DMS 273 treated with DMSO at 0.1 percent for 48 hours (cell line): ENCODE measurements at places on chromosomes 1 and 21.

DNA sequence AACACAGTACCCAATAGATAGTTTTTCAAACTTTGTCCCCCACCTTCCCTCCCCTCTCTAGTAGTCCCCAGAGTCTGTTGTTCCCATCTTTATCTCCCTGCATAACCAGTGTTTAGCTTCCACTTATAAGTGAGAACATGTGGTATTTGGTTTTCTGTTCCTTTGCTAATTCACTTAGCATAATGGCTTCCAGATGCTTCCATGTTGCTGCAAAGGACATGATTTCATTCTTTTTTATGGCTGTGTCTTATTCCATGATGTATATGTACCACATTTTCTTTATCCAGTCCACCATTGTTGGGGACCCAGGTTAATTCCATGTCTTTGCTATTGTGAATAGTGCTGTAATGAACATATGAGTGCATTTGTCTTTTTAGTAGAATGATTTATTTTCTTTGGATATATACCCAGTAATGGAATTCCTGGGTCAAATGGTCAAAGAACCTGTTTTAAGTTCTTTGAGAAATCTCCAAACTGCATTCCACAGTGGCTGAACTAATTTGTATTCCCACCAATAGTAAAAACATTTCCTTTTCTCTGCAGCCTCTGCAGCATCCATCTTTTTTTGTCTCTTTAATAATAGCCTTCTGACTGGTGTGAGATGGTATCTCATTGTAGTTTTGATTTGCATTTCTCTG, 126.0 kb downstream of the AK5 start:
- no peak for DNase-seq

DNA sequence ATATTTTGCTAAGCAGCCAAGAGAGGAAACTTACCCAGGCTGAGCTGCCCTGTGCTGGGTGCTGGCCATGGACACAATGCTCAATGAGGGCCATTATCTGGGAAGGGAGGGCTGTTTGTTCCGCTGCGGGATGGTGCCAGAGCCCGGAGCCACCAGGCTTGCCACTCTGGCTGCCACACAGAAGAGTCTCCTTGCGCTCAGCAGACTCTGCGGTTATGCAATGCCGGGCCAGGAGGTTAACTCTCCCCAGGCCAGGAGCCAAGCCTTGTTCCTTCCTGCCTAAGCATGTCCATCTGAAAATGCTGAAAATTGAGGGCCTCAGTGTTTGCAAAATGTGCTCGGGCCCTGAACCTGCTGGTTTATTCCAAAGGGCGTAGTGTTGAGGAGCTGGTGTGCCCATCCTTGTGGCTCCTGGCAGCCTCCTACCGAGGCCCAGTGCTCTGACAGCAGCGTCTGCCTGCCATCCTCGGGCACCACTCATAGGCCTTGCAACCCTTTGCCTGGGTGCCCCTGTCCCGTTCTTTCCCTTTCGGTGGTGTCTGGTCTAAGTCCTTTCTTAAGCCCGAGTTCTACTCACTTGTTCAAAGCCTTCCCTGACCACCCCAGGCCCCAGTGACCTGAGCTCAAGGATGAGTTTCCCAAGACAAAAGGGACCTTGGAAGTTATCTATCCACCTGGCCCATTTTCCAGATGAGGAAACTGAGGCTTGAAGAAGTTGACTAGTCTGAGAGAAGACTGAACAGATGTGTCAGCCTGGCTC, 133.8 kb upstream of the EDN2 start:
- no peak for DNase-seq

- DNase-seq, result no peak
These were observed 59.8 kb downstream of the GNG12 start for GRCh38 chr1:67773462-67773861.

DNA sequence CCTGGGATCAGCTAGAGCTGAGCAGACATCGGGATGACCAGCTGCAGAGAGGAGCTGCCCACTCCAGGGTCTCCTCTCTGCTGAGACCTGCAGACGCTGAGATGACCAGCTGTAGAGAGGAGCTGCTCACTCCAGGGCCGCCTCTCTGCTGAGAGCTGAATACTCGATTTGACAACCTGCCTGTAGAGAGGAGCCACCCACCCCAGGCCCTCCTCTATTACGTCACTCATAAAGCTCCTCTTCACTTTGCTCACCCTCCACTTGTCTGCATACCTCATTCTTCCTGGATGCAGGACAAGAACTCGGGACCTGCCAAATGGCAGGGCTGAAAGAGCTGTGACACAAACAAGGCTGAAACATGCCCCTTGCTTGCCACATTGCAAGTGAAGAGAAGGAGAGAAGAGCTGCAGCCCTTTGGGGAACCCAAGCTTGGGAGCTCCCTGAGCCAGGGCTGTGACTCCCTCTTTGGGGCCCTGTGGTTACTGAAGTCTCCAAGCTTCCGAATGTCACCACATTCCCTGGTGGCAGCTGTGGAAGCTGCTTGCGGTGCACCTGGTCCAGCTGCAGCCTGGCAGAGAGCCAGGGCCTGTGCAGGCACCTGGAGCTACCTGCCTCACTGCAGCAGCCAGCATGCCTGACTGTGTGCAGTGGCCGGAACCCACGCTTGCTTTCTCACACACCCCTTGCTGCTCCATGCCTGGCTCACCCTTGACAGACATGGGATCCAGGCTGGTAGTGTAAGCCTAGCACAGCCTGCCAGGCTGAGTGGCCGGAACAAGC, 59.6 kb downstream of the CC2D1B start:
- no peak for DNase-seq

- DNase-seq, result no peak
These were observed 31.1 kb downstream of the AKT3 start for GRCh38 chr1:243818978-243819377.

DNA sequence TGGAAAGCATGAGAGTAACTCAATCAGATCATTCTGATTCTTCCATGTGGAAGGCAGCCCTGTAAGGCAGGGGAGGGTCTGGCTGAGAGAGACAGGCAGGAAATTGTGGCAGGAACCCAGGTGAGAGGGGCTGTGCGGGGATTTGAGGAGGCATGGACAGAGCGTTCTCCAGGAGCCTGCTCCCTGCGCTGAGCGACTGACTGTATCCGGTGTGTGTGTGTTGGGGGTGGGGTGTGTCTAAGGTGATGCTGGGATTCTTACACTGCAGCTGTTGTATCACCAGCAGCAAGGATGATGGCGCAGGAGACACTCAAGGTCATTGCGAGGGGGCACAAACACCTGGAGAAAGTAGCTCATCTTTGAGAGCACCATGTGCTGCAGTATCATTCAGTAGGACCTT, 128.5 kb downstream of the RHOU start:
- DNase-seq, result no peak

- DNase-seq, result peak; percentile 43
These were observed 20.5 kb upstream of the THRAP3 start for GRCh38 chr1:36203554-36204346.

DNA sequence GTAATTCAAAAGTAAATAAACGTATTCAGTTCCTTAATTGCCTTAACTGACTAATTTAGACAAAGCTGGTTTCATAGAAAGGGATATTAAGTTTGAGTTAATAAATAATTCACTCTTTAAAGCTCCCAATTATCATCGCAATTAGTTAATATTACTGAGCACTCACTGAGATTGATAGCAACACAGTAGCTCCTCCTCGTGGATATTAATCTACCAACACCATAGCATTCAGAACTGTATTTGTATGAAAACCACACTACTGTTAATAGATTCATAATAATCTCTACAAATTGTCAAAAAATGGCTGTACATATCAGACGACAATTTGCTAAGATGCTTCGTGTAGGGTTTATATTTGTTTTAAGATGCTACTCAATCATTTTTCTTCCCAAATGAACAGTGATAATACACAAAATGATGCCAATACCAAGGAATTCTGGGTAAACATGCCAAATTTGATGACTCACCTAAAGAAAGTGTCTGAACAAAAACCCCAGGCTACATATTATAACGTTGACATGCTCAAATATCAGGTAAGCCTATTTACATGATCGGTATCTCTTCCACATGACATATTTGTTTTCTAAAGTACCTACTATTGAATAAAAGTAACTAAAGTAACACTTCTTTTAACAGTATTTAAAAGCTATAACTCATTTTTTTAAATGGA, 18.8 kb upstream of the DYNLT5 start:
- no peak for DNase-seq

DNA sequence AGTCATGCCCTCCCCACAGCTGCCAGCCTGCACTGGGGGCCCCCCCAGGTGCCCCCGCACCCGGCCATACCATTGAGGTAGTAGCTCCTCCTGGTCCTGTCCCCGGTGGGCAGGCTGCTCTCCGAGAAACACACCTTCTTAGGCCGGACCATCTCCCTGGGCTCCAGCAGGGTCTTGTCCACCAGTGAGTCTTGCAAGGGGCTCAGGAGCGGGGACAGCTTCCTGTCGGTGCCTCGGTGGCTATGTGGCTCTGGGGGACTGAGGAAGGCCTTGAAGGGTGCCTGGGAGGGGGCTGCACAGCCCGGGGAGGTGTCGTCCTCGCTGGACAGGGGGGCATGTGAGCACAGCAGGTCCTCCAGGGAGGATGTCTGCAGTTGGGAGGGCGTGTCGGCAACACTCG, 12.9 kb upstream of the FTCD start:
- no peak for DNase-seq

- DNase-seq, result peak; percentile 89
These were observed 7.9 kb downstream of the KLHDC8A start for GRCh38 chr1:205348554-205349487.

- no peak for DNase-seq
These were observed 943.4 kb downstream of the TTLL7 start for GRCh38 chr1:83055391-83056170.

- no peak for DNase-seq
These were observed 150.0 kb downstream of the PPP1R12B start for GRCh38 chr1:202498542-202498941.

DNA sequence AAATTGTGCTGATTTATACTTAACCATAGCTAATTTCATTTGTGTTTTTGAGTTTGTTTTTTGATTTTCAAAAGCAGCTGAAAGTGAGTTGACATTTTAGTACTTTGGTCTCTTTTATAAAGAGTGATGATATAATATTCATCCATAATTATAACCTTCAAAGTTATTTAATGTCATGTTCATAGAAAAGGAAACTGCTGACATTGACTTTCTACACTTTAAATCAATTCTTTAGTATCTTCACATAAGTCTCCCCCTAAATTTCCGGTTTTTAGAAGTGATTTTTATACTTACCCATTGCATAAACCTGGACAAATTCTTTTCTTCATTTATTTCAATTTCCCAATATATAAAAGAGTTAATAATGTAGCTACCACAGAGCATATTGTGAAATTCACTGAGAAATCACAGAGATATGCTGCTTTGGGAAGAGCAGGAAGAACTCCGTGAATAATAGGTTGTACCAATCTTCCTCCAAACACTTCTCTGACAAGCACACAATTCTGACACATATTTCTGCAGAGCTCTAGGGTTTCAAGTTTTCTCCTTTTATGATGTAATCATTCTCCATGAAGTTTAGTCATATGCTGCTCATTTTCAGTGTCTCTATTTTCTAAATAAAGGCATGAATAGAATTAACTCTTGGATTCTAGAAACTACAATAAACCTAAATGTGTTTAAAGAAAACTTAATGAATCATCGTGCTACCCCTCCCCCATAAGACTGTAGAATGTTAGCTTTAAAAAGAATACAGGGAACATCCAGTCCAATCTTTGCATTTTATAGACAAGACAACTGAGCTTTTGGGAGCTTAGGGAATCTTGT, 25.6 kb upstream of the CDC42BPA start:
- DNase-seq, result no peak

GRCh38 chr1:28517649-28517999, 11.8 kb downstream of the RCC1 start:
- peak; percentile 63 for DNase-seq

GRCh38 chr1:246971090-246971721, 36.7 kb downstream of the ZNF695 start:
- DNase-seq, result no peak

DNA sequence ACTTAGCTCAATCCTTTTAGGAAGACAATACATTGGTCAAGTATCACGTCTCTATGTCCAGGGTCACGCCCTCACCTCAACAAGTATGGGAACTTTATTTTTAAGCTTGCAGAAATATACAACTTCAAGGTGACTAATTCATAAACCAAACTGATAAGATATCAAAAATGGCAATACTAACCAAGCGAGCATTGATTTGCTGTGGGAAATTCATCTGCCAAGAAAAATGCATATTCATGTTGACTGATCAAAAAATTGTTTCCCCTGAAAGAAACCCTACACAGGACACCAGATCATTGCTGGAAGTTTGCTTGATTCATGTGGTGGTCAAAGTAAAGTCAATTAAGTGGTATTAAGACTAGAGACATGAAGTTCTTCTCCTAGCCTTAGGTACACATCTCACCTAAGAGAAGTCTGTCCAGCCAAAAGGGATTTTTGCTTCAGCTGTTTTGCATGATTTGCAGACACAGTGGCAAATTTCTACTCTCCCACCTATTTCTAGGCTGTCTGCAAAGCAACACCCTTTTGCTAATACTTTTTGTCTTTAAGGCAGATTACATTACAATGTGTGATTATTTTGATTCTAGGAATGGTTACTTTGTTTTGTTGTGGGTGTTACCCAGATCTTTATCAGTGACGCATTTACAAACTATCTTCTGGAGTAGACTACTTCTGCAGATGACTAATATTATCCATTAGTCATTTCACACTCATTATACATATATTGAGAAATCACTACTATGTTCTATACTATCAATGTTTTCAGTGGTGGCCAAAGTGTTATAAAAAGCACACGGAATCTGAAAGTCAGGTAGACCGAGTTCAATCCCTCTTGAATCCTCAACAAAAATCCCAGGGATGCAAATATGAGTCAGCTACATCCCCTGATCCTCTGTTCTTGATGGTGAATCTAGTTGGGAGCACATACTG, 12.4 kb downstream of the SAMSN1 start:
- no peak for DNase-seq

- no peak for DNase-seq
These were observed 406 bp downstream of the KIAA0040 start for GRCh38 chr1:175192111-175192629.

DNA sequence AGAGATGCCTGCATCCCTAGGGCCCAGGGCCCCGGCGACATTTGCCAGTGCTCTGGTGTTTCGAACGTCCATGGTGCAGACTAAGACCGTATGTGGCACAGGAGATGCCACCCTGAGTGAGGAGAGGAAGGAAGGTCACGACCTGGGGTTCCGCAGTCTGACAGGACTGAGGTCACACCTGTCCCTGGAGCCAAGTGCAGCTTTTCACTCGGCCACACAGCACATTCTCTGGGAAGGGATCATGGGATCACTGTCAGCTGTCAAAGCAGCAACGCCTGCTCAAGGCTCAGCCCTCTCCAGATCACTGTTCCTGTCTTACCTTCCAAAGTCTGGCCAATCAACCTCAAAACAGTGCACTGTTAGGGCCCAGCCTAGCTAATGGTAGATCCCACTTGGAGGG, 243.6 kb downstream of the SIPA1L2 start:
- no peak for DNase-seq

- no peak for DNase-seq
These were observed 89.3 kb downstream of the PAX7 start for GRCh38 chr1:18719786-18720451.

- DNase-seq, result no peak
These were observed 162.4 kb upstream of the PTBP2 start for GRCh38 chr1:96559181-96559580.

GRCh38 chr1:80891871-80892270, 908.9 kb upstream of the ADGRL2 start:
- DNase-seq, result no peak
